Osteoblast (primary cell): ENCODE measurements at places on chromosomes 1 and 21. TPM values are rescaled to one million over a fixed set of nuclear protein-coding genes. Genes with fewer than 3 reads are reported as not detected.
A peak's percentile ranks its signal among the peaks of the same experiment; 100 is the strongest.

- no peaks in the 10 kb centered on the region for H3K4me1 ChIP-seq
- DNase-seq: peak; percentile 49
- no peaks in the 10 kb centered on the region for H3K27me3 ChIP-seq
- H3K36me3 ChIP-seq: no peaks in the 10 kb centered on the region
Observed at GRCh38 chr1:199243423-199244061, 604.7 kb downstream of the PTPRC start.

DNA sequence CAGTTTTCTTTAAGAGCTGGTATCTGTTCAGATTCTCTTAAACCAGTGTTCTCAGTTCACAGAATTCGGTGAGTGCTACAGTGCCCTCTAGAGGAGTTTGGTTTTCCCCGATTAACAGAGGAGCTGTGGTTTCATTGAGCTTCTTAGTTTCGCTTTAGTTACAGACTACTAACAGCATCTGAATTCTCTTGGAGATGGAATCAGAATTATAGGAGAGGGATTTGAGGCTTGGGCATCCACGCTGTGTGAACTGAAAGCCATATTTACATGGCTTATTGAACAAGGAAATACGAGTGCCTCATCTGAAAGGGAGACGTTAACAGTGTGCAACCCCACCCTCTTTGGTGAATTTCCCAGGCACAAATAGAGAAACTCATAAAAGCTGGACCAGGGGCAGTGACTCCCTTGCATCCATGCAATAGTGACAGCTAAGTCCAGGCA, 202.0 kb downstream of the USH2A start:
- H3K27me3 ChIP-seq: no peaks in the 10 kb centered on the region
- DNase-seq: peak; percentile 76
- no peaks in the 10 kb centered on the region for H3K36me3 ChIP-seq
- peak overlapping the region; percentile 72 for H3K4me3 ChIP-seq

GRCh38 chr1:38559446-38560165, 300.0 kb downstream of the RRAGC start:
- no peak overlapping the region for H3K4me3 ChIP-seq
- no peak for DNase-seq
- no peak overlapping the region for H3K27ac ChIP-seq
- H3K36me3 ChIP-seq: no peaks in the 10 kb centered on the region

GRCh38 chr1:113205980-113206766, 133.2 kb downstream of the LRIG2 start:
- H3K36me3 ChIP-seq: no peaks in the 10 kb centered on the region
- no peak overlapping the region for H3K4me3 ChIP-seq
- no peak overlapping the region for H3K27ac ChIP-seq
- H3K4me1 ChIP-seq: no peaks in the 10 kb centered on the region
- peaks cover 11% of the 10 kb centered on the region for H3K27me3 ChIP-seq
- DNase-seq: no peak

DNA sequence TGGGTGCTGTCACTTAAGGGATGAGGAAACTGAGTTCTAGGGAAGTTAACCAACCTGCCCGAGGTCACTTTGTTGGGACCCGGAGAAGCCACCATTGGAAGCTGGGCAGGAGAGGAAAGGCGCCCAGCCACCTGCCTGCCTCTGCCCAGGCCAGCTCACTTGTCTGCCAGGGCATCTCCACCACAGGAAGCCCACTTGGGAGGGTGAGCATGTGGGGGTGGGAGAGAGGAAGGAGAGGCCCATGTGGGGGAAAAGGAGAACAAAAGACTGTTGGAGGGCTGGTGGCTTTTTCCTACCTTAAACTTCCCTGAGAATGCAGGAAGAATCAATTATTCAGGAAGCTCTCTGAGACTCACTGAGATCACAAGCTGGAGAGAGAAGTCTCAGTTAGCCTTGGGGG, 43.8 kb upstream of the SELENON start:
- no peaks in the 10 kb centered on the region for H3K36me3 ChIP-seq
- H3K4me3 ChIP-seq: no peak overlapping the region
- H3K4me1 ChIP-seq: no peaks in the 10 kb centered on the region
- peaks cover 26% of the 10 kb centered on the region for H3K27me3 ChIP-seq
- peak; percentile 36 for DNase-seq
- H3K27ac ChIP-seq: no peak overlapping the region

- no peaks in the 10 kb centered on the region for H3K36me3 ChIP-seq
- H3K4me1 ChIP-seq: no peaks in the 10 kb centered on the region
- no peak overlapping the region for H3K4me3 ChIP-seq
Observed at GRCh38 chr1:233019778-233020325, 69.4 kb downstream of the NTPCR start.

GRCh38 chr1:172390683-172391551, 29.6 kb upstream of the C1orf105 start:
- H3K36me3 ChIP-seq: no peaks in the 10 kb centered on the region
- H3K27me3 ChIP-seq: no peaks in the 10 kb centered on the region
- peak overlapping the region; percentile 48 for H3K27ac ChIP-seq
- DNase-seq: peak; percentile 68
- peak overlapping the region; percentile 50 for H3K4me3 ChIP-seq

- peaks cover 3% of the 10 kb centered on the region for H3K27me3 ChIP-seq
- no peaks in the 10 kb centered on the region for H3K36me3 ChIP-seq
- DNase-seq: no peak
- H3K4me1 ChIP-seq: peaks cover 10% of the 10 kb centered on the region
- no peak overlapping the region for H3K4me3 ChIP-seq
- H3K27ac ChIP-seq: no peak overlapping the region
Observed at GRCh38 chr1:96478228-96478627, 243.4 kb upstream of the PTBP2 start.

DNA sequence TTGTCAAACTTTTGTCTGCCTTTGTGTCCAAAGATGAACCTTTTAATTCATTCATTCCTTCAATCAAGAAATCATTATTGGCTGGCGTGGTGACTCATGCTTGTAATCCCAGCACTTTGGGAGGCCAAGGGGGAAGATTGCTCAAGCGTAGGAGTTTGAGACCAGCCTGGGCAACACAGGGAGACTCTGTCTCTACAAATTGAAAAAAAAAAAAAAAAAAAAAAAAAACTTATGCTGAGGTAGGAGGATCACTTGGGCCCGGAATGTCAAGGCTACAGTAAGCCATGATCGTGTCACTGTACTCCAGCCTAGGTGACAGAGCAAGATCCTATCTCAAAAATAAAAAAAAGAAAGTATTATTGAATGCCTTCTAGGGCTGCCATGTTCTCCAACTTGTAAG, 51.3 kb upstream of the CXADR start:
- H3K27me3 ChIP-seq: no peaks in the 10 kb centered on the region
- peaks cover 23% of the 10 kb centered on the region for H3K4me1 ChIP-seq
- H3K27ac ChIP-seq: peak overlapping the region; percentile 40
- H3K4me3 ChIP-seq: no peak overlapping the region

- no peak overlapping the region for H3K27ac ChIP-seq
- DNase-seq: no peak
- H3K4me1 ChIP-seq: no peaks in the 10 kb centered on the region
- H3K27me3 ChIP-seq: no peaks in the 10 kb centered on the region
Observed at GRCh38 chr1:157734321-157734720, 33.8 kb upstream of the FCRL3 start.

- H3K4me1 ChIP-seq: peaks cover 16% of the 10 kb centered on the region
- no peak overlapping the region for H3K4me3 ChIP-seq
- H3K27me3 ChIP-seq: no peaks in the 10 kb centered on the region
Observed at GRCh38 chr1:46150085-46150484, 17.7 kb upstream of the PIK3R3 start.

GRCh38 chr1:153399401-153400055, 8.7 kb upstream of the S100A8 start:
- no peaks in the 10 kb centered on the region for H3K4me1 ChIP-seq
- H3K27ac ChIP-seq: no peak overlapping the region
- no peaks in the 10 kb centered on the region for H3K36me3 ChIP-seq
- no peaks in the 10 kb centered on the region for H3K27me3 ChIP-seq
- no peak for DNase-seq

DNA sequence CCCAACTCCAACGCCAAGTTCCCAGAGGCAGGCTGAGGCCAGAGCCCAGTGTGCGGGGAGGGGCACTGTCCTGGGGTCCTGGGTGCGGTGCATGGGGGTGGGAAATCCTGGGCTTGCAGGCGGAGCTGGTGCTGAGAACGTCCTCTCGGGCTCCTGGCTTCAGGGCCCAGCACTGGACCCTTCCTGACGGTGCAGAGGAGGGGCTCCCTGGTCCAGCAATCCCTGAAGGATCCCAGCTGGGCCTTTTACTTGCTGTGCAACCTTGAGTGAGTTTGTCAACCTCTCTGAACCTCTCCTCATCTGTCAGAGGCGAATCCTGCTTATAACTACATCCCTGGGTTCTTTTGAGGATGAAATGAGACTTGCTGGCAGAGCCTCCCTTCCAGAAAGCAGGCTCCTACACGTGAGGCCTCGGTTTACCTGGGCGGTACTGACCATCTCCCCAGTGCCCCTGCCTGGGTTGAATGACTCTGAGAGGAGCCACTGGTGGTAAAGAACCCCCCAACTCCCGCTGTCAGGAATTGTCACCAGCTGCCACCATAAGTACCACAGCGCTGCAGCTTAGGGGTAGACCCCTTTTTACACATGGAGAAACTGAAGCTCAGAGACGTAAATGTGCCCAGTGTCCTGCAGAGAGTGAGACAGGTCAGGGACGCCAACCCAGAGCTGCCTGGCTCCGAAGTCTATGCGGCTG, 77.3 kb downstream of the DHRS3 start:
- peak overlapping the region; percentile 79 for H3K27ac ChIP-seq
- DNase-seq: no peak
- H3K27me3 ChIP-seq: no peaks in the 10 kb centered on the region
- H3K4me3 ChIP-seq: no peak overlapping the region

- no peak overlapping the region for H3K4me3 ChIP-seq
- H3K36me3 ChIP-seq: no peaks in the 10 kb centered on the region
- H3K27ac ChIP-seq: no peak overlapping the region
- DNase-seq: no peak
Observed at GRCh38 chr1:228279011-228279721, 71.3 kb downstream of the OBSCN start.

DNA sequence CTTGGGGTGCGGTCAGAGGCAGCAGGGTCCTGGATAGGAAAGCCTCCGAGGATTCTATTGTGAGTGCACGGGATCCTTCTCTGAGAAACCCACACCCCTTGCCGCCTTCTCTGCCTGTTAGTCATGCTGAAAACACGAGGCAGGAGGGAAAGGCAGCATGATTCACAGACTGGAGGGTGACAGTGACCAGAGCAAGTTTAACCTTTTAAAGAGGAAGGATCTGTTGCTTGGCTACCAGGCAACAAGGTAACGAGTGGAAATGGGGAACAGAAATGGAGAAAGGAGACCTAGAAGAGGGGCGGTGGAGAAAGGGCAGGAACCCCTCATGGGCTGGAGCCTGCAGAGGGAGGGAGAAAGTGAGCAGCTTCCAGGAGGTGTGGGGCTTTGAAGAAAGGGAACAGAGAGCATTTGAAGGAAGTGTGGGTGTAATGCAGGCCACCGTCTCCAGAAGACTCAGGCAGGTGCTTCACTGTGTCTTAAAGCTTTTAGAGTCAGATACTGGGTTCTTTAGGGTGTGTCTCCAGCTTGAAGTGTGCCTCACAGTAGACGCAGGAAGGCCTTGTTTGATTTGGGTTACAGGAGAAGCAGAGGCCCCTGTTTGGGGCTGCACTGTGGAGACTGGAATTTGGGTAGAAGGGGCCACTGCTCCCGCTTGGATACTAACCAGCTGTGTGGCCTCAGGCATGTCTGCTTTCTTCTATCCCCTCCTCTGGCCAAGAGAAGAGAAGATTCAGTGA, 19.1 kb downstream of the OPTC start:
- H3K4me1 ChIP-seq: peaks cover 32% of the 10 kb centered on the region
- no peaks in the 10 kb centered on the region for H3K36me3 ChIP-seq
- no peaks in the 10 kb centered on the region for H3K27me3 ChIP-seq
- peak; percentile 98 for DNase-seq

GRCh38 chr1:63268876-63269275, 53.5 kb upstream of the FOXD3 start:
- H3K4me1 ChIP-seq: no peaks in the 10 kb centered on the region
- no peak for DNase-seq
- no peak overlapping the region for H3K4me3 ChIP-seq
- no peaks in the 10 kb centered on the region for H3K27me3 ChIP-seq
- no peaks in the 10 kb centered on the region for H3K36me3 ChIP-seq
- no peak overlapping the region for H3K27ac ChIP-seq

RER1 gene
- 77.8 and 95.2 TPM in 2 replicates for total RNA-seq

HTR6 gene
- under 0.01 TPM in 1 of 2 replicates, not detected in the other for total RNA-seq

SLC2A5 gene
- total RNA-seq: 11.2 and 22.4 TPM in 2 replicates

FNBP1L gene
- total RNA-seq: 8.7 and 11.2 TPM in 2 replicates

MMP23B gene
- total RNA-seq: 0.59 and 1.1 TPM in 2 replicates

ERICH3 gene
- total RNA-seq: not detected in 2 replicates

FMO5 gene
- 2.7 and 3.6 TPM in 2 replicates for total RNA-seq

IQGAP3 gene
- total RNA-seq: 2.9 and 3.5 TPM in 2 replicates

IL23R gene
- total RNA-seq: not detected in 2 replicates

TMIGD3 gene
- 0.29 TPM in 1 of 2 replicates, not detected in the other for total RNA-seq
